ENCODE measurements at places on chromosomes 11 and 22.
A peak's percentile ranks its signal among the peaks of the same experiment; 100 is the strongest.

- DNase-seq: no peak
Measured at GRCh38 chr22:47011859-47012258, 249.4 kb downstream of the TBC1D22A start.

DNA sequence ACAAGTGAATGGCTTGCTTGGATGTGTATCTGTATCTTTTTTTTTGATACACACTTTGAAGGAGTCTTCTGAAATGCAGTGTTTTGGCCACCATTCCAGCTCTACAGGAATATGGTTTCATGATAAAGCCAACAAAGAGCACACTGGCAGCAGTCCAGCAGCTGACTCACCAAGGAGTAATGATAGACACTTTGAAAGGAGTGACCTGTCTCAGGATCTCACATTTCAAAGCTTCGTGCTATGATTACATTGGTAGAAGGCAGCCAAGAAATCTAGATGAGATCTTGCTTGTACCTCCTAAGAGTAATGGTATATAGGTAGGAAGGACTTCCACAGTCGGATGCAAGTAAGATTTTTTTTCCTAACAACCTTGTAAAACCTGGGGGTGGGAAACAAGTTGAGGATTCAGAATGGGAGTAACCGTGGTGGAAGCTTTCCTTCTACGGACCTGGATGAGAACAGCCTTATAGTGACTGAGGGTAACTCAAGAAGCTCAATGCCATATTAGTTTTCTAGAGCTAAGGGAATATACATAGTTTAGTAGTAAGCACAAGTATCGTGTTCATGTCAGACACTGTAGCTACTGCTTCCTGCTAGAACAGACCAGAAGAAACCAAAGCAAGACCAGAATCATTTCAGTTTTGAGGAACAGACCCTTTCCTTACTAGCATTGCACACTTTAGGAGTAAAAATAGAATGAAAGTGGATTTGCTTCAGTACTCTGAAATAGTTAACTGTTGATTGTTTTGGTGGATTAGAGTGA, 25.0 kb downstream of the MTMR3 start:
- DNase-seq: no peak

DNA sequence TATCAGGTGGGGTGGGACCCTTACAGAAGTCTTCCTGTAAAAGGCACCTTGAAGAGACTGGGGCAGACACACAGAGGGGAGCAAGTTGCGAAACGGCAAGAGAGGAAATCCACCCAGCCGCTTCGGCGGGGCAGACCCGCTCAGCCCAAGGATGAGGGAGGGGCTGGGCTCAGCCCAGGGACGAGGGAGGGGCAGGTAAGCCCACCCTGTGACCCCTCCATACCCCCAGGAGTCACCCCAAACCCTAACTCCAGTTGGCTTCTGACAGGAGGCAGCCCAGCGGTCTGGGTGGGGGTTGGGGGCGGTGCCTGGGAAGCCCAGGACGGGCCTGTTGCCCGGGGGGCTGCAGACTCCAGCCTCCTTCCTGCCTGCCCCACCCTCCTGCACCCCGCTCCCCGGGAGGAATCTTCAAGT, 965 bp downstream of the OSBPL5 start:
- DNase-seq: no peak

GRCh38 chr11:8830641-8831040, 80.3 kb upstream of the AKIP1 start:
- no peak for DNase-seq

GRCh38 chr11:68342459-68343158, 30.2 kb downstream of the LRP5 start:
- no peak for DNase-seq

DNA sequence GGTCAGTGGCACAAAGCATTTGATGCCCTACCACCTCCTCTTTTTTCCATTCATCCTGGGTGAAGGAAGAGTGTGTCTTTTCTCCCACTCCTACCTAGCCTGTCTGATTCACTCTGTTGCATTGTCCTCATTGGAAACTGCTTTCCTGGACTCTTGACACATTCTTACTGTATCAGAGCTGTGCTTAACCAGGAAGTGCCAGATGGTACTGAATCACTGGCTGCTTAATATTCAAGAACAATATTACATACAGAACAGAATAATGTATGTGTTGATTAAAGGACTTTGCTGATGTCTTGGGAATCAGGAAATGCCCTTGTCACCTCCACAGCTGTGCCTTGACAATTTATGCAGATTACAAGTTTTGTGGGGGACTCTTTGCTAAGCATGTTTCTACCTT, 44.4 kb downstream of the SVIP start:
- DNase-seq: no peak

GRCh38 chr11:126546694-126547093, 191.2 kb downstream of the ST3GAL4 start:
- no peak for DNase-seq

DNA sequence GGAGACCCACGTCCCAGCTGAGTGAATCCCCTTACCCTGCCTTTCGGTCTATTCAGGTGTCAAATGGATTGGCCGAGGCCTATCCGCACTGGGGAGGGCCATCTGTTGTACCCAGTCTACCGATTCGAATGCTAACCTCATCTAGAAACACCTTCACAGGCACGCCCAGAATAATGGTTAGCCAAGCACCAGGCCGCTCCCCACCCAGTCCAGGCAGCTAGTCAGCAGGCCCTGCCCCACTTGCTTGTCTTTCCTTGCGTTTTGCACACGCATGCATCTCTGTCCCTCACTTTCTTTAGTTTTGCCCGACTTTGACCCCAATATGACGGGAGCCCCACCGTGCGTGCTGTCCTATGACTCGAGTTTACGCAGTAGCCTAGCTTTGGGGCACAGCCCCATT, 31.7 kb downstream of the PARVB start:
- no peak for DNase-seq

DNA sequence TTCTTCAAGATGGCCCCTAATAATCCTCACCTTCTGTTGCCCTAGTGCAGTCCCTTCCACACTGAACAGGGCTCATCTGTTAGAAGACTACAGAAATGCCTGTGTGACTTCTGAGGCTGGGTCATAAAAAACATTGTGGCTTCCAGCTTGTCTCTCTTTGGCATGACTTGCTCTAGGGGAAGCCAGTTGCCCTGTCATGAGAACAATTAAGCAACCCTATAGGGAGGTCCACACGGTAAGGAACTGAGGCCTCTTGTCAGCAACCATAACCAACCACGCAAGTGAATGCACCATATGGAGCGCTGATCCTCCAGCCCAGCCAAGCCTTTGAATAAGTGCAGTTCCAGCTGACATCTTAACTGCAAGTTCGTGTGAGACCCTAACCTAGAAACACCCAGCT, 2.6 kb downstream of the LIPT2 start:
- no peak for DNase-seq

GRCh38 chr11:35794333-35794732, 131.8 kb downstream of the TRIM44 start:
- DNase-seq: no peak

GRCh38 chr11:106624377-106624776, 393.9 kb downstream of the GUCY1A2 start:
- DNase-seq: no peak

- no peak for DNase-seq
Measured at GRCh38 chr11:33064033-33064825, 24.9 kb downstream of the TCP11L1 start.

GRCh38 chr11:77127920-77128691, at the start of gene MYO7A:
MYO7A (plus strand) TSS chr11:77128246; CDS start chr11:77130635, 2,389 bp downstream.
- DNase-seq: peak; percentile 25

- DNase-seq: no peak
Measured at GRCh38 chr11:68021167-68021787, 9.2 kb upstream of the NDUFS8 start.

GRCh38 chr11:69454018-69454417, 27.4 kb upstream of the LINC01488 start:
- DNase-seq: no peak

DNA sequence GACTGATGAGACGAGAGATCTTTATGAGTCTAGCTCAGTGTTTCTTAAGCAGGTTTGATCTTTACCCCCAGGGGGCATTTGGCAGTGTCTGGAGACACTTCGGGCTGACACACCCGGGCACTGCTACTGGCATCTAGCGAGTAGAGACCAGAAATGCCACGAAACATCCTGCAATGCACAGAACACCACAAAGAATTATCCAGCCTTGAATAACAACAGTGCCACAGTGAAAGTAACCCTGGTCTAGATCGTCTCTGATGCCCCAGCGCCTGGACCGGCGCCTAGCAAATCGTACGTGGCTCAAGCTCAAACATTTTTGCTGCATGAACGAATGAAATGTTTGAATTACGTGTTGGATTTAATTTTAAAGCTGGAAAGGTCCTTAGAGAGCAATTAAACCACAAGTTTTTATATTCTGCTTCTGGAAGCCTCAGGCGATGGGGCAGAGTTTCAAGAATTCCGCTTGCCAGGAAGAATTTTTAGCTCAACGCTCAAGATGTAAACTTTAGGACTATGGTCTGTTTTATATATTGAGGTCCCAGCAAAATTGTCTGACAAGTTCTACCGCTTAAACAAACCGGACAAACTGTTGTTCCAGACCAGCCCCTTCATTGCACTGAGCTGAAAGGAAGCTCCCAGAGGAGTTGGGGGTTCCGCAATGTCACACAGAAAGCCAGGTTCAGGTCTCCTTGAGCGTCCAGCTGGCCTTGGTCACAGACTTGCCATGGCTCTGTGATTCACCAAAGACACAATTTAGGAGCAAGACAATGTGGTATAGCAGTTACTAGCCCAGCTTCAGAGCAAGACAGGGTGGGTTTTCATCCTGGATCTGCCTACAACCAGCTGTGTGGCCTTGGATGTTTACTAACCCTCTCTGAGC, 44.2 kb upstream of the SMTN start:
- no peak for DNase-seq

DNA sequence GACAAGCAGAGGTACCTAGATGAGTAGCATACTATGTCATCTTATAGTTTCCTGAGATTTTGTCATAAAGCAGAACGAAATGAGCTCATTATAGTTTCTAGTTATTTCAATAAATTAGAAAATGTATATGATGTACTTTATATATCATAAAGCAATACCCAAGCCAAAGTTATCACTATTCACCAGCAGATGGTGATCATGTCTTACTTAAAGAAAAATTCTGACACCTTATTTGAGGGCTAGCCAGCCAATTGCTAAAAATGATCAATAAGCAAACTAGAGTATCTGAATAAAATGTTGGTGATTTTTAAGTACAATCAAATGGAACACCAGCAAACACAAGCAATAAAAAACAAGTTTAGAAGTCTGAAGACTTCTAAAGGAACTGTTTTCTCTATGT, 44.1 kb downstream of the RSF1 start:
- DNase-seq: no peak

DNA sequence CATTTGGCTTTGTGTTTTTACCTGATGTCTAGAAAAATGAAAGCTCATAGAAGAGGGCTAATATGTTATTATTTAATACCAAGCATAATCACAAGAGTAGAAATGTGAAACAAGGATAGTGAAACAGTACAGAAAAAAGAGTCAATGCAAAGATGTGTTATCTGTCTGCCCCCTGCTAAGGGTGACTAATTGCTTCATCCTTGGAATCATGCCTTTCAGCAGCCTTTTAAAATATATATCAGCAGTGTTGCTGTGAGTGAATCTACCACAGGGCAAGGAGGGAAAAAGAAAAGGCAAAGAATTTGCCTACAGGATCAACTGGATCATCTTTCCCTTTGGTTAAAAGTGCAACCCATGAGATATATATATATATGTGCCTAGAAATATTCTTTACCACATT, 867.2 kb upstream of the RAG2 start:
- DNase-seq: no peak

- DNase-seq: no peak
Measured at GRCh38 chr11:71286701-71287643, 34.6 kb upstream of the SHANK2 start.

- no peak for DNase-seq
Measured at GRCh38 chr11:59448484-59448883, 8.3 kb upstream of the OR4D6 start.

DNA sequence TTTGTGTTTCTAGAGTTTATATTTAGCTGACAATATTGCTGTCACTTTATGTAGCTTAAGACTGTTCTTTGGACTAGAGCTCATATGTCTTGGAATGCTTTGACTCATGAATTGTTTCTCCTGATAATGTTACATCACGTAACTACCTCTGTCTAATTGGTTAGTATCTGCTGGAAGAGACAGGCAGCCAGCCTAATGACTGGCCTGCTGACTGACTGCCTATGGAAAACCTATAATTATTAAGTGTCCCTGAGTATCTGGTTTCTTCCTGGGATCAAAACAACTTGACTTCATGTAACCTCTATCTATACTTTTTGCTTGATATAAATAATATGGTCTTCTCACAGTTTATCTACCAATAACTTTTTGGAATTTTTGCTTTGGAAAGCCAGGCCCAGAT, 9.4 kb downstream of the SOX6 start:
- no peak for DNase-seq

GRCh38 chr11:42066113-42066512, 606.7 kb upstream of the LRRC4C start:
- no peak for DNase-seq

- no peak for DNase-seq
Measured at GRCh38 chr11:13375798-13376197, 87.2 kb downstream of the BTBD10 start.
